Fibroblast of villous mesenchyme (primary cell): ENCODE measurements at places on chromosomes 4 and X. TPM values are rescaled to one million over a fixed set of nuclear protein-coding genes. Genes with fewer than 3 reads are reported as not detected.

Gene ARL9
- total RNA-seq: 0.32 and 0.43 TPM in 2 replicates

Gene TEX13D
- not detected in 2 replicates for total RNA-seq

Gene UGT2B17
- total RNA-seq: not detected in 2 replicates

Gene ARHGAP36
- total RNA-seq: not detected in 2 replicates

Gene PFKFB1
- under 0.01 TPM in 1 of 2 replicates, not detected in the other for total RNA-seq

Gene SPP1
- total RNA-seq: 3.9 and 11.3 TPM in 2 replicates

Gene TKTL1
- not detected in 2 replicates for total RNA-seq

Gene SORCS2
- under 0.01 TPM in 2 replicates for total RNA-seq

Gene TMEM47
- 32.2 and 62.6 TPM in 2 replicates for total RNA-seq

Gene FGF5
- total RNA-seq: 5.2 and 6.1 TPM in 2 replicates

Gene NHS
- total RNA-seq: 2.6 and 5.2 TPM in 2 replicates

Gene RNF150
- total RNA-seq: 12.2 and 16.4 TPM in 2 replicates

Gene PCYT1B
- total RNA-seq: 0.64 and 0.86 TPM in 2 replicates
